ENCODE measurements at places on chromosomes 13 and 19. TPM values are rescaled to one million over a fixed set of nuclear protein-coding genes. Genes with fewer than 3 reads are reported as not detected.

SMIM44 gene
- not detected for total RNA-seq

PEG3 gene
- total RNA-seq: 0.04 TPM

MYO1F gene
- total RNA-seq: 134 TPM

- no peak for ATAC-seq
These were observed 26.1 kb upstream of the EEF1AKMT1 start for GRCh38 chr13:20799726-20800416.

GRCh38 chr13:50950849-50951248 lies 41.3 kb downstream of the RNASEH2B start:
- no peak for ATAC-seq

All from activated T-helper 17 cell treated with anti-CD3 and anti-CD28 coated beads, Interleukin-2, amount 50 U/mL, for 72 hours (primary cell).